Activated CD8-positive, alpha-beta memory T cell treated with anti-CD3 and anti-CD28 coated beads for 1 hour (primary cell): ENCODE measurements at places on chromosomes 6 and 20.
A peak's percentile ranks its signal among the peaks of the same experiment; 100 is the strongest.

DNA sequence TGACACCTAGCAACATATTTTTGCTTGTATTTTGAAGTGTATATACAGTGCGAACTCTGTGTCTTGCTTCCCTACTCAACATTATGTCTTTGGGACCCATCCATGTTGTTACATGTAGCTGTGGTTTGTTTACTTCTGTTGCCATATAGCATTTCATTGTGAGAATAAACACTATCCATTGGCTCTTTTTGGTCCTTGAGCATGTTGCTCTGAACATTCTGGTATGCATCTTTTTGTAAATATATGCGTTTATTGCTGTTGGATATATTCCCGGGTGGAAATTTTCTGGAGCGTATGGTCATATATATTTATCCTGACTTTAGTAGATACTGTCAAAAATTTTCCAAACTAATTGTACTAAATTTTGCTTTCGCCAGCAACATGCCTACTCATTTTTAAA is 222.5 kb upstream of the SPTLC3 start:
- no peak for DNase-seq

GRCh38 chr6:123632641-123633040 is 4.1 kb downstream of the TRDN start:
- DNase-seq, result no peak

DNA sequence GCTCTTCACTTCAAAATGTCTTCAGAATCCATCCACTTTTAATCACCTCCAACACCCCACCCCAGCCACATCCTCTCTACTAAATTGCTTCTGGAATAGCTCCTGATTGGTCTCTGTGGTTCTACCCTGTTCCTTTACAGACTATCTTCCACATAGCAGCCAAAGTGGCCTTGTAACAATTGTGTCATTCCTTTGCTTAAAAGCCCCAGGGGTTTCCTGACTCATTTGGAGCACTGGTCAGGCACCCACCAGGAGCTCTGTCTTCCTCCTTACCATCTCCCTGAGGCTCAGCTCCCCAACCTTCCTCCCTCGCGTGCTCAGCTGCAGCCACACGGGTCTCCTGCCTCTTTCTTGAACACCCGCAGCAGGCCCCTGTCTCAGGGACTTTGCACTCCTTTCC is 126.8 kb downstream of the HIVEP1 start:
- DNase-seq, result no peak

GRCh38 chr20:7029019-7029418 is 261.5 kb downstream of the BMP2 start:
- DNase-seq, result no peak

DNA sequence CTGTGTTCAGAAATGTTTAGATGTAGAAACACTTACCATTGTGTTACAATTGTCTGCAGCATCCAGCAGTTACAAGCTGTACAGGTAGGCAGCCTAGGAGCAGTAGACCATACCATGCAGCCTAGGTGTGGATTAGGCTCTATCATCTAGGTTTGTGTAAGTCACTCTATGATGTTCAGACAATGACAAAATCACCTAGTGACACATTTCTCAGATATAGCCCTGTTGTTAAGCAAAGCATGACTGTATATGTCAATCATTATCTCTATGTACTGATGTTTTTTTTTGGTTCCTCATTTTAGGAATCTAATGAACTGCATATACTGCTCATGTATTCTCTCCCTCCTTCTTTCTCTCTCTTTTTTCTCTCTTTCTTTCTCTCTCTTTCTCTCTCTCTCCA is 22.2 kb downstream of the CST8 start:
- DNase-seq, result no peak

DNA sequence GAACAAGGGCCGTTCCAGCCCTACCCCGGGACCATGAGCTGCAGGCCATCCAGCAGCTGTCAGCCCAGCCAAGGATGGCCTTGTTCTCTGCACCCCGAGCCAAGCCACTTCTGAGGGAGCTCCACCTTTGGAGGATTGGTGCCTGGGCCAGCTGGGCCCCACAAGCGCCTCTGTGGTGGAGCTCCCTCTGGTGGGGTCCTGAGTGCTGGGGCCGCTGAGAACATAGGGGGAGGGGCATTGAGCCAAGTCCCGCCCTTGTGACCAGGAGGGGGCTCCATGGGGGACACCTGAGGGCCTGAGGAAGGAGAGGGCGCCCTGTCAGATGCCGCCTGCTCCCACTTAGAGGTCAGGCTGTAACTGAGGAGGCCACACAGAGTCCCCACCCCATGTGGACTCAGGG is 43.2 kb downstream of the YTHDF1 start:
- DNase-seq, result no peak

GRCh38 chr20:13684566-13685222 is 46.0 kb upstream of the TASP1 start:
- no peak for DNase-seq

DNA sequence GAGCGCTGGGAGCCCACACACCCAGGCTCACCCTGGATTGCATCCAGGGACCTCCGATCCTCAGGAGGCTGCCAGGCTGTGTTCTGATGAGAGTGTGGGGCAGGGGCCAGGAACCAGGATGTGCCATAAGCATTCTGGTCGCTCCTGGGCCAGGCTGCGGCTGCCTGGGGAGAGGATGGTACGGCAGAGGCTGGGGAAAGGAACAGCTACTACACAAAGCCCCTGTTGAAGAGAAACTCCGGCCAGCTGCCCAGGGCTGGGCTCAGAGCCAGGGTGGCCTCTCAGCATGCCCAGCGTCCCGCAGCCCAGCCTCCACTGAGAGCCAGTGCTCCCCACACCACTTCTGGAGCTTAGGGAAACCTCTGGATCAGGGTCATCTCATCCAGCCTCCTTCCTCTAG is 21.7 kb upstream of the OCSTAMP start:
- DNase-seq, result no peak

DNA sequence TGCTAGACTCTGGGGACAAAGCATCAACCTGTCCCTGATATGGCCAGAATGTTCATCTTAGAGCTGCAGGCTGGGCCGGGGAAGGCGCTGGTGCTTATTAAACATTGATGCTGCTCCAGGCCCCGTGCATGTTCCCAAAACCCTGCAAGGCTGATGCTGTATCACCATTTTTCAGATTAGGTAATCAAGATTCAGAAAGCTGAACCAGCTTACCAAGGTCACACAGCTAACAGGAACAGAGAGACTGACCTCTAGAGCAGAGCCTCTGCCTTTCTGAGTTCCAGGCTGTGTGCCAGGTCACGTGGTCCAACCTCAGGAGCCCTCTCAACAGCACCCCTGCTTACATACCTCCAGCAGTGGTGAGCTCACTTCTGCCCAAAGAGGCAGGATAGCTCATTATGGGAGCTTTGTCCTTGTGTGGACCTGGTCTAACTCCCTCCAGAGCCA is 16.1 kb upstream of the VSTM2L start:
- DNase-seq, result no peak

DNA sequence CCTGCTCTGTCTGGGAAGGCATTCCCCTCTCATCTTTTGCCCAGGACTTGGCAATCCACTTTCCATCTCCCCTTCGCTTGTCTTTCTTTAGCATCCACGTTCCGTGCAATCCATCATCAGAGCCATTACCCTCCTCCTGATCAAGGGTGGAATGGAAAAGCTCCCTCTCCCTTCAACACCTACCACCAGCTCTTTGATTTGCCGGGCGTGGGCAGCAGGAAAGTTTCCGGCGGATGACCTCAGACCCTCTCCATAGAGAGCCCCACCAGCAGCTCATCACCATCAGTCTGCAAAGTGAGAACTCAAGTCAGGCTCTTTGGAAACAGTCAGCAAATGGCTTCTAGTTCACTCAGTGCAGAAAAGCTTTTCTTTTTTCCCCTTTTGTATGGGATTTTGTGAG is 76.2 kb downstream of the TSHZ2 start:
- DNase-seq, result no peak

GRCh38 chr6:106126482-106126881 is 40.3 kb downstream of the PRDM1 start:
- no peak for DNase-seq

DNA sequence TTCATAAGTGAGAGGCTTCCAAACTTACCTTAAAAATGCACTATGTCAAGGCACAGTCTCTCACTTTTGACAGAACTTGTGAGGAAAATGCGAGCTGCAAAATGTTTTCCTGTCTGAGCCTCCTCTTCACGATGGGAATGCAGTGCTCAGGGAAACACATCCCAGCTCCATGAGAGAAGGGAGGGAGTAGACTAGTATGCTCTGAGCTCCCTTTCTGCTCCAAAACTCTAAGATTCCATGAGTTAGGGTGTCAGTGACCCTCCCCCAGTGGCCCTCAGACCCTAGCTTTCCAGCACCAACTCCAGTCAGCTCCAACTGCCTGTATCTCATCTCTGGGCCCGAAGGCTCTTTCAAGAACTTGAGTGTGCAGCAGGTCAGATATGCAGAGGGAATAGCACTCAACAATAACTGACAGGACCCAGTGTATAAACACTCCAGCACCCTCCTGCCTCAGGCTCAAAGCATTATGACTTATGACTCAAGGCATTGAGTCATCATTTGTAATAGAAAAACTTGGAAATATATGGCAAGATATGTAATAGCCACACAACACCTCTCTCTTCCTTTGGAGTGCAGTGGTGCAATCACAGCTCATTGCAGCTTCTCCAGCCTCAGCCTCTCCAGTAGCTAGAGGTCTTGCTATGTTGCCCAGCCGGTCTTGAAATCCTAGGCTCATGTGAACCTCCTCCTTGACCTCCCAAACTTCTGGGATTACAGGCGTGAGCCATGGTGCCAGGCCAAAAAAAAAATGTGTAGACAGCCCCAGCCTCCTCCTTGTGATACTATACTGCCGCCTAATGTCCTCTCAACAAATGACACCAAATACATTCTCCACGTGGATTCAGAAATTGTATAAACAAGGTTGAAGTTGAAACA is 16.7 kb upstream of the ENTPD6 start:
- DNase-seq, result no peak

- DNase-seq, result no peak
Measured at GRCh38 chr6:12354499-12354898, 64.3 kb downstream of the EDN1 start.

- peak; percentile 61 for DNase-seq
Measured at GRCh38 chr6:35736253-35736894, 458 bp upstream of the ARMC12 start.

DNA sequence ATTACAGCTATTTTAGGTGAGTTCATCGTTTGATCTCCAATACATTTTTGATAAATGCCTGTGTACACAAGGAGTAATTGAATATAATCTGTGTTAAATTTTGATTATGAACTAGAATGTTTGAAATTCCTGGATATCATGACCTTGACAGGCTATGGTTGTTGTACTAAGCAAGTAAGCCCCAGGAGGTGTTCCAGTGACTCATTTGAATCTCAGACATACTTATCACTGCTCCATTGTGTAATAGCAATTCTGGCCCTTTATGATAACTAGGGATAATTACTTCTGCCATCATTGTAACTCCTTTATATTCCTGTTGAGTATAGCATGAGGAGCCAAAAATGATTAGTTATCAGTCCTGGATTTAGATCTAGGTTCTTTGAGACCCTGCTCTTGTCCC is 1424.6 kb upstream of the ADGRB3 start:
- no peak for DNase-seq

- DNase-seq, result no peak
Measured at GRCh38 chr20:23515250-23515939, 24.5 kb downstream of the CST8 start.

GRCh38 chr6:130434174-130434873 is 68.5 kb downstream of the TMEM200A start:
- no peak for DNase-seq

DNA sequence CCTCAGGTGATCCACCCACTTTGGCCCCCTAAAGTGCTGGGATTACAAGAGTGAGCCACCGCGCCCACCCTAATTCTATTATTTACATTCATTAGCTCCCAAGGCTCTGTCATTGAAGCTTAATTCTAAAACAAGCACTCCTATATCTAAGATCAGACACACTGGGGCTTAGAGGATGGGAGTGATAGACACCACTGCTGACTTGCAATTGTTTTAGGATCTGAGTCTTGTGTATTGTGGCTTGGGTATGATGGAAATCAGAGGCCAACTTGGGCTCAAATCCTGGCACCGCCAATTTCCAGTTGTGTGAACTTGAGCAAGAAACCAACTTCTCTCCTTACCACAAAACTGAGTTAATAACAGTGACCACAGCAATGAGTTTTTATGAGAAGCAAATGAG is 34.7 kb downstream of the MTRES1 start:
- no peak for DNase-seq

DNA sequence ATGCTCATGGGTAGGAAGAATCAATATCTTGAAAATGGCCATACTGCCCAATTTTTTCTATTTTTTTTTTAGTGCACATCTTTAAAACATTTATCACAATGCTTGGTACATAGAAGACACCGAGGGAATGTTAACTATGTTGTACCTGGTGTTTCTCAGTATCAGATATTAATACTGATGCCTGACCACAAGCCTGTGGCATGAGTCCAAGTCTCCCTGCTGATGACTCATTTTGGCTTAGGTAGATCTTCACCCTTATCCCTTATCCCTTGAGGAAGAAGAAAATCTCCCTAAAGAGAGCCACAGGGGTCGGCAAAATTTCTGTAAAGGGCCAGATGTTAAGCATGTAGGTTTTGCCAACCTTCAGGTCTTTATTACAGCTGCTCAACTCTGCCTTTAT is 14.5 kb downstream of the CD109 start:
- no peak for DNase-seq

DNA sequence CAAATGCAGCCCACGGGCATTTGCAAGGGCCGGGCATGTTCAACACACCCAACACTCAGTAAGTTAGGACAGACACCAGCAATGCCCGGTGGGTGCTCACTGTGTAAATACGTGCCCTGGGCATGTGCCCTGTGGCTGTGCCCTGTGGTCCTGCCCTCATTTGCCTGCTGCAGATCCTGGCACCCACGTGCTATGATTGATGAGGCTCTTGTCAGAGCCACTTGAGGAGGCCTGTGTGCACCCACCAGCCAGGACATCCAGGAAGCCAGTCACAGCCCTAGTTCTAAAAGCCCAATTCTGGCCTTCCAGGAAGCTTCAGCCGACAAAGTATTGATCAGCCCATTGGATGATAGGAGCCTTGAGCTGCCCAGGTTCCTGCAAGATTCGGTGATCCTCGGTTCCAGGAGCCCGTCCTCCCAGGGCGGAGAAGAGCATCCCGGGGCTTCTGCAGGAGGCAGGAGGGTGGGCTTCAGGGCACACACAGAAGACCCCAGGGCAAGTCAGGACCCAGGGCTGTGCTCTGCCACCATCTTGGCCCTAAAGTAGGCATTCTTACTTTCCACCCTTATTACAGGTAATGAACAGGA is 223.9 kb downstream of the PREX1 start:
- DNase-seq, result no peak

- no peak for DNase-seq
Measured at GRCh38 chr20:34755367-34755766, 51.2 kb downstream of the TP53INP2 start.
